ENCODE measurements at places on chromosomes 6 and 20.

- no peak for DNase-seq
These were observed 105.4 kb downstream of the PDE10A start for GRCh38 chr6:165557674-165558073.

DNA sequence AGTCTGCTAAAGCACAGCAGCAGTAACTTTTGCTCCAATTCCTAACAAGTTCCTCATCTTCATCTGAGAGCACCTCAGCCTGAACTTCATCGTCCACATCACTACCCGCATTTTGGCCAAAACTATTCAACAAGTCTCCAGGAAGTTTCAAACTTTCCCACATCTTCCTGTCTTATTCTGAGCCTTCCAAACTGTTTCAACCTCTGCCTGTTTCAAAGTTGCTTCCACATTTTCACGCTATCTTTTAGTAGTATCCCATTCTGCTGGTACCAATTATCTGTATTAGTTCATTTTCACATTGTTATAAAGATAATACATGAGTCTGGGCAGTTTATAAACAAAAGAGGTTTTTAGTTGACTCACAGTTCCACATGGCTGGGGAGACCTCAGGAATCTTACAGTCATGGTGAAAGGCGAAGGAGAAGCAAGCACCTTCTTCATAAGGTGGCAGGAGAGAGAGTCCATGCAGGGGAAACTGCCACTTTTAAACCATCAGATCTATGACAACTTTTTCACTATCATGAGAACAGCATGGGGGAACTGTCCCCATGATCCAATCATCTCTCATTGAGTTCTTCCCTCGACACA, 99.4 kb upstream of the GRIK2 start:
- DNase-seq = no peak

DNA sequence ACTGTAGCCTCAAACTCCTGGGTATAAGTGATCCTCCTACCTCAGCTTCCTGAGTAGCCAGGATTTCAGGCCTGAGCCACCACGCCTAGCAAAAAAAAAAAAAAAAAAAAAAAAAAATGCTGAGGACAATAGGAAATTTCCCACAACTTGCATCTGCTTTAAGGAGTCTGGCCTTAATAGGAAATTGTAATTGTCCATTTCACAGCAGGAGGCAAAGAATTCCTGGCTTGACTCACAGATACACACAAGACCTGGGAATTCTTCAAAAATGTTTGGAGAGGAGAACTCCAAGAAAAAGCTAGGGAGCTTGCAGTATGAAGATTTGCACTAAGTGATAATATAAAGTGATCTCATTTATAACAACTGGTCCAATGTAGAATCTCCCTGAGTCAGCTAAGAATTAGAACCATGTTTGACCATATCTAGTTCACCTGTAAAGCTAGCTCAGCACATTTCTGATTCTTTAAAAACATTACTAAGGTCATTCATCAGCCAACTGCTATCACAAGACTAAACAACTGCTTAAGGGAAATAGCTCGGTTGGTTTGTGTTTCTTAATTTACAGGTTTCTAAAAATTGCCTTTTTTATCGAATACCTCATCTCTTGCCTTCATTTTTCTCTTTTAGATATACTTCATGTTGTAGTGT, 80.2 kb upstream of the SLC2A12 start:
- no peak for DNase-seq

DNA sequence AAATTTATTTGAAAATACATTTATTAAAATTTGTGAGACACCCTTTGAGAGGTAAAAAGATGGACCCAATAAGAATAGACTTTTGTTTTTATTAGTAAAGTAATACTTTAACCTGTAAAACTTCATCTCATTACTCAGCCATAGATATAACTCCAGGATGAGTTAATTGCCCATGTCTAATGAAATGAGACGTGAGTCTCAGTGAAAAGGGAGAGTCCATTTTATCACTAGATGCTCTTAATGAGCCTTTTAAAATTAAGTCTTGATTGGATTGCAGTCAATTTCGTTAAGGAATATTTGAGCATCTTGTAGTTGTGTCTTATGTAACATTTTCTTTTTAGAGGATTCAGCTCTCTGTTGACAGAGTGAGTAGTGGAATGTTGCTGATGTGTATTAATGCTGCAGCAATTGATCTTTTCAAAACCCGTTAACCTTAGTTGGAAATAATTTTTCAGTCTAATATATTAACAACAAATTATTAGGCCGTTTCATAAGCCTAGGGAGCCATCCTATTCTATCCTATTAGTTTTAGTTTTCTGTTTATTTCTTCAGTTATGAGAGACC, 77.3 kb downstream of the QKI start:
- no peak for DNase-seq

DNA sequence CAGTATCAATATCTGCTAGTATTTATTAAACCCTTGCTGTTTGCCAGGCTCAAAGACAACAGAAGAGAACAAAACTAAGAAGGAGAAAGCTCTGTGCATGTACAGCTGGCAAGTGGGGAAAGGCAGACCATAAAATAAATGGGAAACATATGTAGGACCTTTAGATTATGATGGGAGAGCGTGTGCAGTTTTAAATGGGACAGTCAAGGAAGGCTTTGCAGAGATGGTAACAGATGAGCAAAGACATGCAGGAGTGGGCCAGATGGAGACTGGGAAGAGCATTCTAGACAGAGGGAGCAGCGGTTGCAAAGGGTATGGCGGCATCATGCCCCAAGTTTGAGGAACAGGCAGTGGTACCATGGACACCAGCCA, 260.0 kb downstream of the NRN1 start:
- no peak for DNase-seq

DNA sequence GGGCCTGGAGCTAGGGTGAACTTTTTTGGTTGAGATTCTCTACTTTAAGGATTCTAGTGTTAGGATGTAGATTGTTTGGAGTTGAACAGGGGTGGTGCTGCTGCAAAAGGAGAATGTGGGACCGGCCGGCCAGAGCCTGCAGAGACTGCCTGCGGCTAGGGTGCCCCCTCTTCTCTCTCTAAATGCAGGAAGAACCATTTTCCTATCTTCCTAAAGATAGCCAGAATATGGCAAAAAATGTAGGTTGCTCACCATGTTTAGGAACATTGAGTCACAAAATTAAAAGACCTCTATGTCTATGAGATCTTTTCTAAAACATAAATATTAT, 39.5 kb downstream of the BICRAL start:
- DNase-seq = no peak

- no peak for DNase-seq
These were observed 52.3 kb downstream of the SOBP start for GRCh38 chr6:107542192-107542668.

DNA sequence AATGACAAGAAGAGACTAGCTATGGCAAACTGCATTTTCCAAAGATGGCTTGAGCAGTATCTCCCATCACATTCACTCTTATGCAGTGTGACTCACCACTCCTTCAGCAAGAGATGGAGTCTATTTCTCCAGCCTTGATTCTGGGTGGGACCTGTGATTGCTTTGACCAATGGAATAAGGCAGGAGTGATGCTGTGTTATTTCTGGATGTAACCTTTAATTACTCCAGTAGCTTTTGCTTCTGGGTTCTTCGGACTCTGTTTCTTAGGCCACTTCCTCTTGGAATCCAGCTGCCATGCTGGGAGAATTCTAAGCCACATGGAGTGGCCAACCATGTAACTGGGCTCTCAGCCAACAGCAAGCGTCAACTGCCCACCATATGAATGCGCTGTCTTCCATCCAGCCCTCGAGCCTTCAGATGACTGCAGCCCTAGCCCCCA, 50.7 kb downstream of the TGM2 start:
- no peak for DNase-seq
